ENCODE measurements at places on chromosomes 11 and 22.

DNA sequence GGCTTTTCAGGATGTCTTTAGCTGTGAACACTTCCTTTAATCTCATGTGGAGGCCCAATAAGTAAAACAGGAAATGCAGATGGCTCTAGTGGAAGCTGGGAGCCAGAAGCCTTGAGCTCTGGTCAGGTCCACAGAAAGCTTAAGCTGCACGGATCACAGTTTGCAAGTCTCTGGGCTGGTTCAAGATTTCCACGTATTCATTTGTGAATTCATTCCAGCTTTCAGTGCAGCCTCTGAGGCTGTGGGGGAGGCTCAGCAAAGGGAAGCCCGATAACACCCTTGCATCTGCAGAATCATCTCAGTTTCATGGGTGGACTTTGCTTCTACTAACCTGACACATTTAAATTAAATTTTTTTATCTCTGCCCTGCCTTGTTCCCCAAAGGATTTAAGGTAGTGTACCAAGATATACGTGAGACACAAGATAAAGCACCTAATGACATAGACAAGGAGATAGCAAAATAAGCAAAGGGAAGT lies 65.6 kb downstream of the ISX start:
- DNase-seq: no peak

GRCh38 chr11:115215694-115216617 lies 288.3 kb downstream of the CADM1 start:
- no peak for DNase-seq

DNA sequence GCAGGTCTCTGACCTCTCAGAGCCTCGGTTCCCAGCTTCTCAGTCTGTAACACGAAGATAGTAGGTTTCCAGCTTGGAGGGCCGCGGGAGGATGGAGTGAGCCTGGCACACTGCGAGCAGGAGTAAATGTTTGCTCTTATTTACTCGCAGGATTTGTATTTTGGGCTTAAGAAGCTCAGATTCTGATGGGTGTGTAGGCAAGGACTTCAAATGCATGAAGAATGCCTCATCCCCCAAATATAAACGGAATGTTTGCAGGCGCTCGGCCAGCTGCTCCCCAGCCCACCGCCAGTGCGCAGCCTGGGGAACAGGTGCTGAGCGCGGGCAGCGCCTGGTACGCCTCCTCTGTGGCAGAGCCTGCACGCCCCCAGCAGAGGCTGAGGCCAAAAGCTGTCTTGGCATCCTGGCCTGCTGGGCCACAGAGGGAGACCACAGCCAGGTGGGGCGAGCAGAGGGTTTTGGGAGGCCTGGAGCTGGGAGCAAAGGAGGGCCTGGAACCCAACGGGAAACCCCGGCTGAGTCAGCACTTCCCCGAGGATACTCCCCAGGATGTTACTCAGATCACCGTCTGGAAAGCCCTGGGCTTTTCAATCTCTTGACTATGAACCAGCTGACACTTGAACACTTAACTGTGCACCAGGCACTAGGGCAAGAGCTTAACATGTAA lies 9.4 kb downstream of the EHD1 start:
- DNase-seq: peak; percentile 59

- no peak for DNase-seq
Measured at GRCh38 chr11:115896084-115896483, 391.9 kb upstream of the CADM1 start.

DNA sequence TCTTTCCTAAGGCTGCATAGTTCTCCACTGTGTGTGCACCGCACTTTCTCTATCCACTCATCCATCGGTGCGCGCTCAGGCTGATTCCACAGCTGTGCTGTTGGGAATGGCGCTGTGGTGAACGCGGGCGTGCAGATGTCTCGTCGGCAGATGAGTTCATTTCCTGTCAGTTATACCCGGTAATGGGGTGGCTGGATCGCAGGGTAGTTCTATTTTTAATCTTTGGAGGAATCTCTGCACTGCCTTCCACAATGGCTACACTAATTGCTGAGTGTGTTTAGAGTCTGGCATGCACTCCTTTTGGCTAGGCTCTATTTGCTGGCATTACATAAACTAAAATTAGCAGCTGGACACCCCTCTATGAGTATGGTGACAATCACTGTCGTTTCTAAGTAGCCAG lies 27.9 kb upstream of the KRTAP5-7 start:
- no peak for DNase-seq

GRCh38 chr11:120141768-120142423 lies 4.0 kb upstream of the TRIM29 start:
- no peak for DNase-seq

DNA sequence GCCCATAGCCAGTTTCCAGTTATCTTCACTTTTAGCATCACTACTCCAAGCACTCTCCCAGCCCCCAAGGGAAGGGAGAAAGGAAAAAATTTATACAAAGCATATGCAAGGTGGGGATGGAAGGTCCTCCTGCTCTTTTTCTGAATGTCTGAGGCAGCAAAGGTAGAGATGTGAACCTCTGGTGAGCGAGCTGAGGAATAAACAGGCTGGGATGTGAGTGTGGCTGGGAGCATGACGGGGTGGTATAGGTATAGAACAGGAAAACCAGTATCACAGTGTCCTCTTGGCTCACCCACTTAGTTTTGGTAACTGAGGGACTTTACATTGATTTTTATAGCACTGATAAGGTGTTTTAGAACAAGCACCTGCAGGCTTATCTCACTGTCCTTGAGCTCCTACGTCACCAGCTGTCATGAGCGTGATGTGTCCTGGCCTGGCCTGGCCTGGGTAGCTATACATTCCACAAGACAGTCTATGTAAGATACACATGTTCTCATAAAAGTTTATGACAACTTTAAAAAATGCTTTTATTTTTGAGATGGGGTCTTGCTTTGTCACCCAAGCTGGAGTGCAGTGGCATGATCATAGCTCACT lies 10.3 kb upstream of the POLD3 start:
- DNase-seq: no peak

GRCh38 chr11:78156127-78156844 lies 16.9 kb upstream of the ALG8 start:
- no peak for DNase-seq

DNA sequence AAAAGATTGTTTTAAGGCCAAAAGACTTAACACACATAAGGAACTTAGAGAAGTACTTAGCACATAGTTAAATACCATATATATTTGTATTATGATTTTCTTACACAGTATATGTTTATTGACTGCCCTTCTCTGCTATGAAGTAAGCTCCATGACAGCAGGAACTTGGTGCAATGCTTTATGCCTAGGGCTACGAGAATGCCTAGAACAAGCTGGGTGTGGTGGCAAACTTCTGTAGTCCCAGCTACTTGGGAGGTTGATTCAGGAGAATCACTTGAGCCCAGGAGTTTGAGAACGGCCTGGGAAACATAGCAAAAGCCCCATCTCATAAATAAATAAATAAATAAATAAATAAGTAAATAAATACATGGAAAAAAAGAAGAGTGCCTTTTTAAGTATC lies 1.9 kb downstream of the SLC5A12 start:
- no peak for DNase-seq

DNA sequence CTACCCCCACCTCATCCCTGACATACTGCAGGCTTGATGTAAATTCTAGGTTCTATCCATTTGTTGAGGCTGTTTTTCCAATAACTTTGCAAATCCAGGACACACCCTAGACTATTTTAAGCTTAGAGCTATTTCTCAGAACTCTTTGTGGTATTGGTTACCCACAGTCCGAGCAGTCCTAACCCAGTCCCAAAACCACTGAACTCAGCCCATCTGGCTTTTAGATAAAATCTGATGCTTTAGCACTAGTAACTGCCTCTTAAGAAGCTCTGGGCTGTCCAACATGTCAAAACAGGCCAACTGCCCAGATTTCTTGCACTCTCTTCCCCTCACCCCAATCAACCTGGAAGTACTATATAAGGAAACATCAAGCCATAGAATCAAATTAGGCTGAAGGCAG lies 344.4 kb upstream of the CADM1 start:
- no peak for DNase-seq
